Naive thymus-derived CD4-positive, alpha-beta T cell (primary cell): ENCODE measurements at places on chromosomes 7 and 10.

DNA sequence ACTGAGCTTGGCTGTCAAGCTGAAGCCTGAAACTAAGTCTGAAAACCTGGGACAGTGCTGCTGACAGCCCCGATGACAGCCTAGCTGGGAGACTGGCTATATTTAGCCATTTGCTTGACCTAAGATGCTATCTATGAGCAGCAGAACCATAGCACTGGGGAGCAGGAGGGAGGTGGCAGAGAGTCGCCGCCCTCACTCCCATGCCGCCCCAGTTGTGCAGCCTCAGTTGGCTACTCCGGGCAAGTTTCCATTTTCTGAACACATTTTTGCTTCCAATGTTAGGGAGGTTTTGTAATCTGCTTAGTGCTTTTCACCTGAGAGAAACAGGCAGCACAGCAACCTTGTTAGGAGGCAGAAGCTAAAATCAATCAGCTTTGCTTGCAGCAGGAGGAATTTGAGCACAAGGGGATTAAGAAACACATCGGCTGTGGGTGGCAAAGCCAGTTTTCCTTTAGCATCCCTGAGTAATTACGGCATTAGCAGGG lies 20.4 kb upstream of the C10orf71 start:
- DNase-seq, result no peak

GRCh38 chr10:65265451-65265954 lies 1660.3 kb upstream of the LRRTM3 start:
- DNase-seq, result no peak

- no peak for DNase-seq
These were observed 639.0 kb downstream of the REEP3 start for GRCh38 chr10:64159910-64160872.

DNA sequence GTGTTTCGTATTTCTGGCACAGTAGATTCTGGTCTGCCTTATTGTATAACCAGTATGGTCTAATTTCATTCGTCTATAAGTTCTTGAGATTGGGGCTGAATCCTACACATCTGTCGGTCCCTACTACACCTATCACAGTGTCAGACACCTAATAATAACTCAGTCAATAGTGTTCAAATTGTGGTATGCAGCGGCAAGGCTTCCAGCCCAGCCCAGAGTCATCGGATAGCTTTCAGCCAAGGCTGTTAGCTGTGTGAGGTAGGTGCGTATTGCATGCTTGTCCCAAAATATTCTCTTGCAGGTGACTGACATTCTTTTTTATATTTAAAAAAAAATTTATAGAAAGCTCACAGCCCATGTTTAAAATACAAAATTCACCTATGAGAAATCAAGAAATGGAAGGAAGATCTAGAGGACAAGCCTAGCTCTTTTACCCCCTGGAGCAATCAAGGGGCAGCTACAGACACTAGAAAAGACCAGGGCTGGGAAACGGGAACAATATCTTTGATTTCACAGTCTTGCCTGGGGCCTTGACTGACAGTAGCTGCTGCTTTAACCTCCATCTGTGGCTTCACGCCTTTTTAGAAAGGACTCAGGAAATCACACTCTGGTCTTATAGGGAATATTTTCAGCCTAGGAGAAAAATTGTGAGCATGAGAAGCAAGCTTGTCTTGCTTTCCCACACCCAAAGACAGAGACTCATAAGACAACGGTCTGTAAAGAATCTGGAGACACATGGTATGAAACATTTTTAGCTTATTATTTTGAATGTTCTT lies 9.5 kb upstream of the ASB4 start:
- no peak for DNase-seq

- no peak for DNase-seq
These were observed 79.0 kb downstream of the EXOC4 start for GRCh38 chr7:133331861-133332260.

- DNase-seq, result no peak
These were observed 32.5 kb downstream of the C10orf71 start for GRCh38 chr10:49331431-49331830.

DNA sequence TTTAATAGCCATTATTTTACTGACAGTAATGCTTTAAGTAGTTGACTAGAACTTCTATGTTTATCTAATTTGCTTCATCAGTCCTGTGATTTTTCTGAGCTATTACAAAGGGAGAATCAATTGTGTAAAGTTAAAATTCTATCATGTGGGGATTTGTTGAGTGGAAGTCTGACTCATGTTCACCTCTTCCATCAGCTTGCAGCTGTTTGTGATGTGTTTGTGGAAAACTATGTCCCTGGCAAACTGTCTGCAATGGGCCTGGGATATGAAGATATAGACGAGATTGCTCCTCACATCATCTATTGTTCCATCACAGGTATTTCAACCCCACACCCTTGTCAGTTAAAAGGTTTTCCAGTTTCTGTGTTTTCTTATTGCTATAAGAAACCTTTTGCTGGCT lies 59.9 kb downstream of the SUGCT start:
- DNase-seq, result no peak

DNA sequence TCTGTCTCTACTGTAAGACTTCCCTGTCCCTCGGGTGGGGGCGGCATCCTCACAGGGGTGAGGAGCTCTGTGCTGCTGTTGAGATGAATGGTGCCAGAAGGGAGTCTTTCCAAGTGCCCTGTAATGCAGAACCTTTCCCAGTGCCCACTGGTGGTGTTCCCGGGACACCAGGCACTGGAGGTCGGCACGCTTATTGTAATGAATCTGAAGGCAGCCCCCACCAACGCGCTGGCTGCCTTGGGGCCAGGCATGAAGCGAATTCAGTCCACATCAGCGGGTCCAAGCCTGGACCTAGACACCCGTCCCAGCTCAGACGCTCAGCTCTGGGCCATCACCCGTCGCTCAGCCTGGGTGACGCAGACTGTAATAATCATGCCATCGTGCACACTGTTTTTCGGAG lies 592.9 kb downstream of the DNAJB6 start:
- DNase-seq, result no peak

GRCh38 chr10:97229322-97230015 lies 43.7 kb upstream of the SLIT1 start:
- DNase-seq, result no peak

DNA sequence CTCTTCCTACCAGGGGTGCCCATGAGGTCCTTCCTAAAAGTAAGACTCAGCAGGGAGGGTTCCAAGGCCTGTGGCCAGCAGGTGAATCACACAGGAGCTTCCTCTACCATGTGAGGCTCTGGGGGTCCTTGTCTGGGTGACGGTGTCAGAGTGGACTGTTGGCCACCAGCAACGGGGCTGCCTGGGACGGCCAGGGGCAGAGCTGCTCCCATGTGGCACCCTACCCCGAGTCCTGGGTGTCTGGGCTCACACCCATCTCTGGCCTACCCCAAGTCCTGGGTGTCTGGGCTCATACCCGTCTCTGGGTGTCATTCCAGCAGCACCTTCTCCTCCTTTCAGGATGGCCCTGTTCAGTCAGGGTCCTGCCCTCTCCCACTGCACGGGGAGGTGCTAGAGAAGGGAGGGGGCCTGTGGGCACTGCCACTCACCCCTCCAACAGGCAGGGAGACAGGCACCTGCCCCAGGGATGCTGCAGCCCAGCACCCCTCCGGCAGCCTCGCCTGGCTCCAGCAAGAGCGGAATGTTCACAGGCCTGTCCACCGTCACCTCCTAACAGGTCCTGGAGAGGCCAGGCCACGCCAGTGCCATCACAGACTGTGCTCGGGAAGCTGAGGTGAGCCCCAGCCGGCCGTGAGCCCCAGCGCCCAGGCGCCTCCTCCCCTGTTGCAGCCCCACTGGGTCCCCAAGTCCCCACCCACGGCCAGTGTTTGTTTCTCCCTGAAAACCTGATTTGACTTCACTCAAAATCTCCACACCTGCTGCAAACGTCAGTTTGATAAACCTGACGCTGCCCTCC lies 143.7 kb downstream of the PTPRN2 start:
- no peak for DNase-seq

DNA sequence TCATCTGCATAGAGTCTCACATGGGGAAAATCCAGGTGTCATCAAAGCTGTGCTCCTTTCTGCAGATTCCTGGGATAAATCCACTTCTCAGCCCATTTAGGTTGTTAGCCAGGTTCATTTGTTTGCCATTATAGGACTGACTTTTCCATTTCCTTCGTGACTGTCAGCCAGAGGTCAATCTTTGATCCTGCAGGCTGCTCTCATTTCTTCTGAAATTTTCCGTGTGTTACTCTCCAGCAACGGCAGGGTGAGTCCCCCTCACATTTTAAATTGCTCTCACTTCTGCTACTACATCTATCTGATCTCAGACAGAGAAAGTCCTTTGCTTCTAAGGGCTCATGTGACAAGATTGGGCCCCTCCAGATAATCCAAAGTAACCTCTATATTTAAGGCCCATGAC lies 150.7 kb upstream of the BET1 start:
- no peak for DNase-seq

DNA sequence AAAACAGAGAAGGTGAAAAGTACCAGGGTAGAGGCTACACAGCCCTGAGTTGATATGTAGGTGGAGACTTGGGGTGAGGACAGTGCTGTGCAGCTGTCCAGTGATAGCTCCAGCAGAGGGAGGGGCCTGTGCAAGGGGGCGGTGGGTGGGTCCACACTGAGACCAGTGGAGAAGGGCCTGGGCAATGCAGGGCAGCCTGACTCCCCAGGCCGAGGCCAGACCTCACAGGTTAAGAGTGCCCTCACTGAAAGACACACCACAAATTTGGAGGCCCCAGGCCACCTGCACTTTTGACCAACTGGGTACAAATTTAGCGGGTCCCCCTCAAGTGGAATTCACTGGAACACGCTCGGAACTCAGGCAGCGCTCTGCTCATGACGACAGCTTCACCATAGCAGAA lies 6.7 kb upstream of the RASGEF1A start:
- DNase-seq, result no peak

DNA sequence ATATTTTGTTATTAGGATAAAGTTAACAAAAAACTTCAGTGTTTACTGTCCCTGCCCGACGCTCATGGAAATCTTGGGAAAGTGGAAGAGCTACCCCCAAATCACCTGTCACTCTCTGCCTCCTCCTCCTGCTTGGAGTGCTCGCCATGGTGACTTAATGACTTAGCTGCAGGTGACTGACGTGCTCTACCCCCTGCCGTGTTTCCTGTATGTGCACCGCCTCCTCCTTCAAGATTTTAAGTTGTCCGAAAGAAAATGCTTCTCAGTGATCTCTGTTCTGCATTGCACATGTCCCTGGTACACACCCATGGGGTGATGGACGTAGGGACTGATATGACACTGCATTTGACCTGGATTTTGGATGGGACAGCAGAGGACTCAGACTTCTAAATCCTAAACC lies 338.8 kb upstream of the SHH start:
- no peak for DNase-seq

DNA sequence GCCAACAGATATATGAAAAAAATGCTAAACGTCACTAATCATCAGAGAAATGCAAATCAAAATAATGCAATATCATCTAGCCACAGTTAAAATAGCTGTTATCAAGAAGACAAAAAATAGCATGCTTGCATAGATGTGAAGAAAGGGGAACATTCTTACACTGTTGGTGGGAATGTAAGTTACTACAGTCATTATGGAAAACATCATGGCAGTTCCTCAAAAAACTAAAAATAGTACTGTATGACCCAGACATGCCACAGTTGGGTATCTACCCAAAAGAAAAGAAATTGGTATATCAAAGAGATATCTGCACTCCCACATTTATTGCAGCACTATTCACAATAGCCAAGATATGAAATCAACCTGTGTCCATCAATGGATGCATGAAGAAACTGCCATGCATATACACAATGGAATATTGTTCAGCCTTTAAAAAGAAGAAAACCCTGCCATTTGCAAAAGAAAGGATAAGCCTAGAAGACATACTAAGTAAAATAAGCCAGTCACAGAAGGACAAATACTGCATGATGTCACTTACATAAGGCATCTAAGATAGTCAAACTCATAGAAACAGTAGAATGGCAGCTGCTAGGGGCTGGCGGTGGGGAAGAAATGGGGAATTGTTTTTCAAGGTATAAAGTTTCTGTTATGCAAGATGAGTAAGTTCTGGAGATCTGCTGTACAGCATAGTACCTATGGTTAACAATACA lies 107.0 kb downstream of the PTPN20 start:
- DNase-seq, result no peak

GRCh38 chr7:3399858-3400257 lies 98.8 kb downstream of the SDK1 start:
- DNase-seq, result no peak

DNA sequence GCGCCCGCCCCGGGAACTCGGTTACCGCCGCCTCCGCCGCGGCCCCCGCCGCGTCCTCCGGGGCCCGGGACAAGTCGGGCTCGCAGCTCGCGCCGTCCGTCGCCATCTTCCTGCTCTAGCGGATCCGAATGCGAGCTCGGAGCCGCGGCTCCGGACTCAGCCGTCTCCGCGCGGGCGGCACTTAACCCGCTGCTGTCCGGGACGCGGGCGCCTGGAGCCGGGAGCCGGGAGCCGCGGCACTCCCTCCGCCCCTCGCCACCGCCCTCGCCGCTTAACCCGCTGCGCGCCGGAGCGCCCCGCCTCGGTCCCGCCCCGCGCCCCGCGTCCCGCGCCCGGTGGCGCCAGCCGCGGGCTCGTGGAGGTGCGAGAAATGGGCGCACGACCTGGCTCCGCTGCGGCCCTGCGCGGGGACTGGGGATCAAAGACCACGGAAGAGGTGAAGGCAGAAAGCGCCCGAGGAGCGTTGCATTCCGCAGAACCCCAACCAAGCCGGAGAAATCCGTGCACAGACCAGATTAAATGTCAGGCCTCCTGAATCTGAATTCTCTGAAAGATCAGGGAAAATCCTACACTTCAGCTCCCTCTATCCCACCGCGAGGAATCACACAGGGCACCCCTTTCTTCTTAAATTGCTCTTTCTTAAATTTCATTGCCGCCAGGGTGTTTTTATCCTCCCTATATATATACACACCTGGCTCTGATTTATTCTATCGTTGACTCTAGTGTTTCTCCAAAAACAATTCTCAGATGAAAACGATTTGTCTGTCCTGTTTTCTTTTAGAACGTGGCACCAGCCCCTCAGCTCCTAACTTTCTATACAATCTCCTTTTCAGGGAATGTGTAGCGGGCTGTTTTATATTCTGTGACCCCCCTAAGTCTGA lies at the start of gene CTTNBP2:
CTTNBP2 (minus strand) TSS at position 132 of the 881 bp plus-strand sequence; CDS start at position 106, 26 bp downstream.
- no peak for DNase-seq

GRCh38 chr7:52184006-52184703 lies 851.3 kb upstream of the POM121L12 start:
- DNase-seq, result no peak

DNA sequence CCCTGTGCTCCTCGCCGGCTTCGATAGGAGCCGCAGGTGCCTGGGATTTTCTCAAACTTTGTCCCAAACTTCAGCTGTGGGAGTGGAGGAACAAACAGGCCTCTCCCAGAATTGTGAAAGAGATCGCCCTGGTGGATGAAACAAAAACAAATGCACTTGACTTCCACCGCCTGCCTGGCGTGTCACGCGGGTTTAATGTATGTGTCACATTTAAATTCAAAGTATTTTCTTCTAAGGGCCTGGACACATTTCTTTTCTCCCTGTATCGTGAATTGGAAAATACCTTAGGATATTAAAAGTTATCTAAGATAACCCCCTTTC lies 694 bp upstream of the WASL start:
- DNase-seq, result no peak

GRCh38 chr10:96082748-96083147 lies 39.4 kb downstream of the CCNJ start:
- DNase-seq, result no peak

DNA sequence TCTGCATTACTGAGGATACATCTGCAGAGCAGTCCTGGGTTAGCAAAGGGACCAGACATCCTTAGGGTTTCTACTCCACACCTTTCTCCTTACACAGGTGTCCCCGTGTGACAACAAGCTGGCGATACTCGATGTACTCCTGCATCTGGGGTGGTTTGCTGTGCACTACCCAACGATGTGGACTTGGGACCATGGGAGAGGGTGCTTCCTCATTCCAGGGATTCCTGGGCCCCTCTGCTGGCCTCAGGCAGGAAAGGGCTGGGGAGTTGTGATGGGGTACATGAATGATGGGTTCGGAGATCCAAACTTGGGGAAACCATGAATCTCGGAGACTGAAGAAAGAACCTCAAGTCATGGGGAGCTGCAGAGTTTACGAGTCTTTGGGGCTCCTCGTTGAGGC lies 179.6 kb upstream of the GALNT17 start:
- no peak for DNase-seq
